ENCODE measurements at places on chromosomes 12 and 14.

DNA sequence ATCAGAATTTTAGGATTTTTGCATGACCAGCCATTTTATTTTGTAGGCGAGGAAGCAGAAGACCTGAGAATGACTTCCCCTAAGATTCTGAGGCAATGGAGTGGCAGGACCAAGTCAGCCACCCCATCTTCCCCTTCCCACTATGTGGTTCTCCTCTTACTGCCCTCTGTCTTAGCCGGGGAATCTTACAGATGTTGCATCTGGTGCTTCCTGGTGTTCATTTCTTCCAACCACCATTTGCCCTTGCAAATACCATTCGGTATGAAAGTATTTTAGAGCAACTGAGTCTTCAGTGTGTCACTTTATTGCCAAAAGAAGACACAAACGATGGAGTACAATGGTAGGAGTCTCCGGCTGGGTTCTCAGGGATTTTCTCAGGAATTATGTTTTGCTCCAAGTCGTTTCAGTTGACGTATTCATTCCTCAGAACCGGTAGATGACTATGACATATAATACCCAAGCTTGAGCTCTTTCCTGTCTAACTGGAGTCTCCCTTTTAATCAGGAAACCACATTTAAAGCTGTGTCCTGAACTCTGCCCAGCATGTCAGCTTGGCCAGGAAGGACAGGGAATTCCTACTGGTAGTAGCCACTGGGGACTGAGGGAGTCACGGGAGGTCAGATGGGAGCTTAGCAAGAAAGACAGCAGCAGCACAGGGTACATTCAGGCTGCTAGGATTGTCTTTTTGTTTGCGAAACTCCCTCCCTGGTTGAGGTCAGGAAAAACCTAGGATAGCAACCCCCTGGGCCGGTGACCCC is 87.0 kb downstream of the SAMD4A start:
- no peak for DNase-seq

DNA sequence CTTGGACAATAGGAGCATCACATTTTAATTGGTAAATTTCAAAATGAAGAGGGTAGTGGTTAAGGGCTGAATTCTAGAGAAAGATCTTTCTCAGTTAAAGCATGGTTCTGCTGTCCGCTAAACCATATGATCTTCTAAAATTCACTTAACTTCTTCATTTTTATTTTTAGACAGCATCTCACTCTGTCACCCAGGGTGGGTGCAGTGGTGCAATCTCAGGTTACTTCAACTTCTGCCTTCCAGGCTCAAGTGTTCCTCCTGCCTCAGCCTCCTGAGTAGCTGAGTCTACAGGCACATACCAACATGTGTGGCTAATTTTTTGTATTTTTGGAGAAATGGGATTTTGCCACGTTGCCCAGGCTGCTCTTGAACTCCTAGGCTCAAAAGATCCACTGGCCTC is 226.7 kb upstream of the ABCD2 start:
- DNase-seq, result no peak

DNA sequence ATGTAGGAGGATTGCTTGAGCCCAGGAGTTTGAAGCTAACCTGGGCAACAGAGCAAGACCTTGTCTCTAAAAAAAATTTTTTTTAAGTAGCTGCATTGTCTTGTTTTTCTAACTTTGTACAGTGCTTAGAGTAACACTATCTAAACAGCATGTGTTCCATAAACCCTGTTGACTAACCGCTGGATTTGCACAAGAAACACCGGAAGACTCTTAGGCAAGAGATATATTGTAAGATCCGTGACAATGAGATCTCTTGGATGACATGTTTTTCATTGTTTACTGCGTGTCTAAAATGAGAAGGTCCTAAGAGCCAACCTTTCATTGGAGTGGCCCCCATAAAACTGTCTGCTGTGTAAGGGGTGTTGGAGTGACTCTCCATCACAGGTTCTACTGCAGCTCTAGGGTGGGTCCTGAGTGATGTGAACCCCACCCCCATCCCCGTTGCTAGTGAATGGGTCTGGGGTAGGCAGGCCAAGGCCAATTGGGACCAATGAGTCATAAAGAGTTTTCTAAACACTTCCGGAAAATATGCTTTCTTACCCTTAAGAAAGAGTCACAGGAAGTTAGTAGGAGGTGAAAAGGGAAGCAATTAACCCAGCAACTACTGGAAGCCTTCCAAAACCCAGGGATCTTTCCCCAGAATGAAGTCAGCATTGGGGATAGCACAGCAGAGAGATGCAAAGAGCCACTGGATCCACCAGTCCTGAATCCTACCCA is 24.3 kb upstream of the PCNX1 start:
- no peak for DNase-seq

DNA sequence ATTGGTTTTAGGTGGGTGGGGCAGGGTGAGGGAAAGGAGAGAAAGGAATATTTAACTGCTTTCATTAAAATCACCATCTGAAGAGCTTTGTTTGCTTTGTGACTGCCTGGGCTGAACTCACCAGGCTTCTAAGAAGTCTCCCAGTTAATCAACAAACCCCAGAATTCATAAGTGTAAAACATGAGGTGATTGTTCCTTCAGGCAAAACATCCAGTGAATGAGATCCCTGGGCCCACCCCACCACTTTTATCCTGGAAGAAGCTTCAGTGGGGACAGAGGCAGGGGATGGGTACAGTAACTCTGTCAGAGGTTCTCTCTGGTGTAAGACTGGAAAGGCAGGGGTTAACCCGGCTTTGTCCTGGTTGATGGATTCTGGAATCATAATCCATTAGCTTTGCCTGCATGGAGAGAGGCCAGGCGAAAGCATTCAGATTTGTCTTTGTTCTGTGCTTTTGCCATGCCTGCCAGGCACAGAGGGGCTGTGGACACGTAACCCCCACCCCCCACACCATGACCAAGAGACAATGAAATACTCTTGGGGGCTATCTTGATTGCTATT is 16.7 kb downstream of the PDE1B start:
- DNase-seq, result no peak

DNA sequence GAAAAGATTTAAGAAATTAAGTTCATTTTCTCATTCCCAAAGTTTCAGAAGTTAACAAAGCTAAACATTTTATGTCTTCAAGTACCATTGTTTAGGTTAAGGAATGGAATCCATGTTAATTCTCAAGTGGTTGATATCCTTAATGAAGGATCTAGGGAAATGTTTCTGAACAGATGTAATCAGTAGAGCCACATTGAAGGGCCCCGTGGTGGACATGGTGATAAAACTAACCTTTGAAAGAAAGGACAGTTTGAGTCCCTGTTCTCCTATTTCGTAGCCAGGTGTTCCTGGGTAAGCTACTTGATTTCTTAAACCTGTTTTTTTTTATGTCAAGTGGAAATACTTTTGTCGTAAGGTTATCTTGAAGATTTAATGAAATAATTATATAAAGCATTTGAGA is 4.6 kb downstream of the PPM1A start:
- DNase-seq, result no peak

DNA sequence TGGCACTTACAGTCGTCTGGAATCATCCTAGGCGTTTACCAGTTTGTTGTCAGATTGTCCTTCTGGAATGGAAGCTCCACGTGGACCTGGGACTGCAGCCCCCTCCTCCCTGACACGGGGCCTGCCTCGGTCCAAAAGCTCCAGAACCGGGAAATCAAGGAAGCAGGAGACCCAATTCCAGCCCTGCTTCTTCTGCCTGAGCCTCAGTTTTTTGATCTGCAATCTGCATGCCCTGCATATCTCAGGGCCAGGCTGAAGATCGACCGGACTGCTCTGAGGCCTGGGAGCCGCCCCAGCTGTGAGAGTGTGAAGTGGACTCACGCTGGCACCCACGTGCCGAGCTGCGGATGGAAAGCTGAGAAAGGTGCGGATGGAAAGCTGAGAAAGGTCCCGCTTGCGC is 98.6 kb downstream of the SETD3 start:
- no peak for DNase-seq

GRCh38 chr12:13000616-13000924 is 505 bp upstream of the HEBP1 start:
- no peak for DNase-seq

- DNase-seq, result no peak
Observed at GRCh38 chr12:124727264-124727800, 136.3 kb downstream of the SCARB1 start.

- peak; percentile 62 for DNase-seq
Observed at GRCh38 chr14:50061664-50062437, 54.5 kb downstream of the VCPKMT start.

DNA sequence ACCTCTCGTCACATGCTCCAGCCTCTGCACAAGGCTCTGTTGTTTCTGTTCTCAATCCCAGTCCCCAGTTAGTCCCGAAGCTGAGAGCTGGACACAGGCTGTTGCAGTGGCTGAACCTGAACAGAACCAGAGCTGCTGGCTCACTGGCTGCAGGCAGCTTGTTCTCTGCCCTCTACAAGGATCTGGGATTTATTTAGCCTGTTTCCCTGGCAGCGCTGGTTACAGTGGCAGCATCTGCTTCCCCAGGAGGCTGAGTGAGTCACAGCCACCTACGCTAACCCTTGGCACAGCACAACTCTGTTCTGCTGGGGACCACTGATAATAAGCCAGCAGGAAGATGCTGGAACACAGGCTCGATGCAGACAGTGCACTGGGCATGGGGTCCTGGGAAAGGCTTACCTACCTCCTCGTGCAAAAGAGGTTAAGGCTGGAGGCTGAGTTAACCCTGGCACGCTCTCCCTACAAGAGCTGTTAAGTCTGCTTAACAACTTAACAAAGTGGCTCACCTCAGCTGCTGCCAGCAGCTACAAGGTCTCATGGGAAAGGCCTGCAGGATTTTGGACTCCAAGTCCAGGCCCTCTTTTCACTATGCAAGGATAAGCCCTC is 299.6 kb downstream of the PCNX1 start:
- DNase-seq, result no peak

DNA sequence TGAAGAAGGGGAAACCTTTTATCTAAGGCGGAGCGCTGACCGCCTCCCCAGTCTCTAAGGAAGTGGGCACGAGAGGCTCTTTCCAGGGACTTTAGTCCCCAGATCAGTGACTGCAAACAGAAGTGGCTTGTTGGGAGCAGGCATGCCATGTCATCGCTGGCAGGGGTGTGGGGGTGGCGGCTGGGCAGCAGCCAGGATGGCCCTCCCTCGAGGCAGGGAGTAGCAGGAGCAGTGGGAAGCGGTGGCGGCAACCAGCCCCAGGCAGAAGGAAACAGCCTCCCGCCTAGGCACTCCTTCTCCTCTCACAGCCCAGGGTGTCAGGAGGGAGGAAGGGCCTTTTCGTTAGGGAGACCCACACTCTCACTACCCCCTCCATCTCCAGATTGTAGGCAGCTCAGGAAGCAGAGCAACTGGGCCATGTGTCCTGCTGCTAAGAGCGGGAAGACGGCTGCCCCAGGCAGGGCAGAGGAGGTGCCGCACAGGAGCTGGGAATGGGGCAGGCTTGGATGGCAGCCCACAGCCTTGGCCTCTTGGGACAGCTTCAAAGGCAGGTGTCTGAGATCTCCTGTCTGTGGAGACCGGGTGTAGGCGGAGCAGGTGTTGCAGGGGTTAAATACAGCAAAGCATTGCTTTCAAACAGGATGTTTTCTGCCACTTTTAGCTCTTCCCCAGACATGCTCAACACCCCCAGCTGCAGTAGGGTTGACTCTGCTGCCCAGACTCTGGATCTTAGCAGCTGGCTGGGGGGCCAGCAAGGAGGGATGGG is 21.8 kb downstream of the VDR start:
- DNase-seq, result peak; percentile 41

- DNase-seq, result peak; percentile 53
Observed at GRCh38 chr12:6700646-6701051, at the start of gene PIANP. PIANP (minus strand) TSS chr12:6700815; CDS start chr12:6698061, 2,754 bp downstream.

- no peak for DNase-seq
Observed at GRCh38 chr12:121259074-121259473, 37.4 kb downstream of the CAMKK2 start.

- no peak for DNase-seq
Observed at GRCh38 chr14:96821501-96821900, 24.3 kb downstream of the VRK1 start.

GRCh38 chr12:114441039-114441383 is 35.1 kb upstream of the TBX5 start:
- no peak for DNase-seq

- DNase-seq, result no peak
Observed at GRCh38 chr12:109630815-109631214, 57.2 kb downstream of the MVK start.

GRCh38 chr14:105074601-105075053 is 9.4 kb upstream of the GPR132 start:
- no peak for DNase-seq

DNA sequence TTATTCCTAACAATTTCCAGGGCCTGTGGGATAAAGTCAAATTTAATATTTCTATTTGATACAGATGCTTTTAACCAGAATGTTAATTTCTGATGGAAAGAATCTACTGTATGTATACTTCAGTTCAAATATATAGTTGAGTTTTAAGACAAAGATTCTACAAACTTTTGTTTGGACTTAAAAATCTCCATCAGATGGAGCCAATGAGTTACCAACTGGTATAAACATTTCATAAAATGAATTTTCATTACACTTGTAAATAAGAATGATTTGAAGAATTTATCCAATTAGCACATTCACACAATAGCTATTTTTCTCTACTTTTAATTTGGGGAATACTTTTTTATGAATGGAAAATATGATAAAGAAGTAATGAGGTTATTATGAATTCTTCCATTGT is 425.2 kb upstream of the MIS18BP1 start:
- no peak for DNase-seq

GRCh38 chr14:78086342-78086741 is 83.8 kb upstream of the NRXN3 start:
- no peak for DNase-seq

DNA sequence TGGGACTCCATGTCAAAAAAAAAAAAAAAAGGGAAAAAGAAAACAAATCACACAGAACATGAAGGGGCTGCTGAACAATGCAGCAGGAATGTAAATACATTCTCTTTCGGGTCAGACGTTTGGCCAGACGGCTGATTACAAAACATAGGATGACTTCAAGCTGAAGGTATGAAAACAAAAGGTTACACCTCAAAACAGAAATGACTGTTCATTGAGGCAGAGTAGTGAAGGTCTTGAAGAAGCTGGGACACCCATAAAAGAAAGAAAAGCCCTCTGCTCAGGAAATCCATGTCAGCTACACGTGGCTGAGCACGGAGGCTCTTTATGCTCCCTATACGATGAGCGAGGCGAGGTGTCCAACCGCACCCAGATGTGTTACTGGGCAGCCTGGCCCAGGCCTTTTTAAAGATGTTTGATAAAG is 37.7 kb downstream of the FGD4 start:
- no peak for DNase-seq

DNA sequence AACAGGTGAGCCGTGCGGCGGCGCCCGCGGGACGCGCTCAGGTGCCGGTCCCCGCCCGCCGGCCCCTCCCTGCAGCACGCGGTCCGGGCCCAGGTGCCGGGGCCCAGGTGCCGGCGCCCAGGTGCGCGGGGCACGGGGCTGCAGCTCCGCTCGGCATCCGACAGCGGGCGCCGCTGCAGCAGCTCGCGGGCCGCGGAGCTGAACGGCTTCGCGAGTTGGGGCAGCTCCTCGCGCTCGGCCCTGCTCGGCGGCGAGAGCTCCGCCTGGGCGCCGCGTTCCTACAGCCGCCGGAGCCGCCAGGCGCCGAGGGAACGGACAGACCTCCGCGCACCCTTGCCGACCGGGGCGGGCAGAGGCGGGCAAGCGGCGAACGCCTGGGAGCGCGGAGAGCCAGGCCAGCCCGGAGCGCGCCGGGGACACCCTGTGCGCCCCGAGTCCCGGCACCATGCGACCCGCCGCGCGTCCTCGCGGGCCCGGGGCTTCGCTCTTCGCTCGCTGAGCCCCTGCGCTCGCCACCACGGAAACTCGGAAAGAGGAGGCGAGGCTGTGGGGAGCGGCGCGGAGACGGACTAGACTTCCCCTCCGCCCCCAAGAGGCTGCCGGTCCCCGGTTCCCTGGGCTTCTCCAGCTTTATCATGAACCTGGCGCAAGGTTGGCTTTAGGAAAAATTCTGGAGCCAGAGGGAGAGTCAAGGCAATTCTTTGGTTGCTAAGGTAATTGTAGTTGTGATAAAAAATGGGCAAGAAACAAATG is at the start of gene RGS6:
Gene RGS6, plus strand, starts transcription at position 201 of the 753 bp plus-strand sequence.
- DNase-seq, result peak; percentile 51

GRCh38 chr14:72512925-72513324 is 381.0 kb downstream of the DPF3 start:
- no peak for DNase-seq

Data from stimulated activated CD4-positive, alpha-beta T cell treated with anti-CD3 and anti-CD28 coated beads, Interleukin-2, amount 100 ng/mL, for 24 hours (primary cell).